ENCODE measurements at places on chromosomes 1 and 21. TPM values are rescaled to one million over a fixed set of nuclear protein-coding genes. Genes with fewer than 3 reads are reported as not detected.
A peak's percentile ranks its signal among the peaks of the same experiment; 100 is the strongest.

DNA sequence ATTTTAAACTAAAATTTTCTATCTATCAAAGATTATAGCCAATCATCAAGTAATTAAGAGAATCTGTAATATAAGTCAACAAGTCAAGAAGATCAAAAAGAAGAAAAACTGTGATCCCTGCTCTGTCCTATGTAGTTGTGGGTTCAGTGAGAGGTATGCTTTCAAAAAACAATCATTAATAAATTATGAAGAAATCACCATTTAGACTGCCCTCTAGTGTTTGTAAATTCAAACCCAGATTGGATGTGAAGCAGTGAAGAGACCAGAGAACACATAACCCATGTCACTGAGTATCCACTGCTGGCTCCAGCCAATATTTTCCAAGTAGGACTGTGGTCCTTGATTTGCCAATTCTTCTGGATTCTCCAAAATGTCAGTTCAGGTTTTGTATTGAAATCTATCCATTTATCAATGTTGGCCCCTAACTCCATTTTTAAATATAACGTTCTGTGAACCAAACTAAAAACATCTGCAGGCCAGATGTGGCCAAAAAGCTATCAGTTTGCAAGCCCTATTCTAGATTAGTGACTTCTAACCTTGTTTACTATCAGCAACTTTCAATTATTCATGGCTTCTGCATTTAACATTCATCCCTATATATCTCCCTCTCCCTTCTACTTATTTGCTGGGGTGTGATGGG, 467.5 kb upstream of the CXADR start:
- no peaks in the 10 kb centered on the region for H3K4me1 ChIP-seq
- no peak overlapping the region for H3K27ac ChIP-seq
- DNase-seq, result no peak
- no peaks in the 10 kb centered on the region for H3K27me3 ChIP-seq

The IPO9 gene
- 45.0 TPM for total RNA-seq

DNA sequence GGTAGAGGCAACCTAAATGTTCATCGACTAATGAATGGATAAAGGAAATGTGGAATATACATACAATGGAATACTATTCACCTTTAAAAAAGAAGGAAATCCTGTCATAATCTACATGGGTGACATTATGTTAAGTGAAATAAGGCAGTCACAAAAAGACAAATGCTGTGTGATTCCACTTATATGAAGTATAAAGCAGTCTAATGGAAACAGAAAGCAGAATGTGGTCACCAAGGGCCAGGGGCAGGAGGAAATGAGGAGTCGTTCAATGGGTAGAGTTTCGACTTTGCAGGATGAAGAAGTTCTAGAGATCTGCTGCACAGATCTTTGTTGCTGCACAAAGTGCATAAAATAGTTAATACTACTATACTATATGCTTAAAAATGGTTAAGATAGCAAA, 7.8 kb downstream of the DIPK1A start:
- H3K36me3 ChIP-seq, result no peaks in the 10 kb centered on the region
- no peak for DNase-seq
- H3K4me1 ChIP-seq, result peaks cover 2% of the 10 kb centered on the region
- no peak overlapping the region for H3K4me3 ChIP-seq
- no peaks in the 10 kb centered on the region for H3K27me3 ChIP-seq

DNA sequence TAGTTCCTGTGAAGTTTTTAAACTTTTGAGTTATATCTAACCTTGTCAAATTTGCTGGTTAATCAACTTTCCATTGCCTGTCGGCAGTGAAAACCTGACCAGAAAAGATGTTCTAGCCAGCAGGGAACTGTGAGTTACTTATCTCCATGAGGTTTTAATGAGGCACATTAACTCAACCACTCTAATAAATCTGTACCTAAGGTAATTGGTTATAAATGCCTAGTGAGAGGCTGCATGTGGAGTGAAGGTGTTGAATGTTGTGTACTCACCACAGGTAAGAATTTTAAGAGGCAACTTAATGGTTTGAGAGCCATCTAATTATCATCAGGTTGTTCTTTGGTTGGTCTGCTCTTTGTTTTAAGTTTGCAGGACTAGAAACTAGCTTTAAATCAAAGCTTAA, 138.4 kb upstream of the LHX8 start:
- DNase-seq, result no peak
- no peaks in the 10 kb centered on the region for H3K36me3 ChIP-seq
- no peak overlapping the region for H3K27ac ChIP-seq
- no peaks in the 10 kb centered on the region for H3K4me1 ChIP-seq
- no peak overlapping the region for H3K4me3 ChIP-seq
- H3K27me3 ChIP-seq, result no peaks in the 10 kb centered on the region

DNA sequence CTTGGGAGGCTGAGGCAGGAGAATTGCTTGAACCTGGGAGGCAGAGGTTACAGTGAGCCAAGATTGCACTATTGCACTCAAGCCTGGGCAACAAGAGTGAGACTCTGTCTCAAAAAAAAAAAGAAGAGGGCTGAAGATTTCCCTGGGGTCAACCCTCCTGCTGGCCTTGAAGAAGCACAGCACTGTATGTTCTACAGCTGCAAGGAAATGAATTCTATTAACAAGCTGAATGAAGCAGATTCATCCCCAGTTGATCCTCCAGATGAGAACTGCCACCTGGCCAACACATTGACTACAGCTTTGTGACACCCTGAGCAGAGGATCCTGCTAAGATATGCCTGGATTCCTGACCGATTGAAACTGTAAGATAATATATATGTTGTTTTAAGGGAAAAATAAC, 129.5 kb downstream of the ADSS2 start:
- H3K27ac ChIP-seq, result peak overlapping the region; percentile 76
- H3K36me3 ChIP-seq, result no peaks in the 10 kb centered on the region
- no peak for DNase-seq
- no peaks in the 10 kb centered on the region for H3K27me3 ChIP-seq

The EPHX1 gene
- total RNA-seq, result 153 TPM

GRCh38 chr1:216883518-216883917, 160.3 kb upstream of the ESRRG start:
- H3K27me3 ChIP-seq, result no peaks in the 10 kb centered on the region
- no peak overlapping the region for H3K27ac ChIP-seq
- no peak overlapping the region for H3K4me3 ChIP-seq
- no peaks in the 10 kb centered on the region for H3K4me1 ChIP-seq

The HES2 gene
- total RNA-seq, result 0.49 TPM

DNA sequence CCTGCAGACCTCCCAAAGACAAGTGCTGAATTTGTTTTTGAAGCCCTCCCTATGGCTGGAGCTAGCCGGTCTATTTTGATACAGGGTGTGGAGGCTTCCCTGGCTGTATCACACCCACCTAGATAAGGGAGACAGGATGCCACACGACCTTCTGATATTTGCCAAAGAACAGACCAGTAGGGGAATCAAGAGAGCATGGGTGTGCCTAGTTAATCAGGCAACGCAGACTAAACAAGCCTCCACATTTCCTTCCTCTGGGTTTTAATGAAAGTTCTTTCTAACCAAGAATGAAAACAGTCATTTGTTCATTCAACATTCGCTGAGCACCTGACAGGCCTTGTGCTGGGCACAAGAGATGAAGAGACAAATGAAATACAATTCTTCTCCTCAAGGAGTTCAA, 446.8 kb downstream of the PLPP3 start:
- no peaks in the 10 kb centered on the region for H3K27me3 ChIP-seq
- no peak overlapping the region for H3K27ac ChIP-seq
- no peaks in the 10 kb centered on the region for H3K36me3 ChIP-seq
- H3K4me1 ChIP-seq, result peaks cover 2% of the 10 kb centered on the region
- H3K4me3 ChIP-seq, result no peak overlapping the region

- H3K36me3 ChIP-seq, result no peaks in the 10 kb centered on the region
- H3K4me3 ChIP-seq, result no peak overlapping the region
- H3K4me1 ChIP-seq, result no peaks in the 10 kb centered on the region
- H3K27me3 ChIP-seq, result no peaks in the 10 kb centered on the region
- no peak overlapping the region for H3K27ac ChIP-seq
Measured at GRCh38 chr1:78855258-78855657, 151.3 kb downstream of the ADGRL4 start.

- peak overlapping the region; percentile 58 for H3K4me3 ChIP-seq
- no peaks in the 10 kb centered on the region for H3K36me3 ChIP-seq
- DNase-seq, result no peak
- H3K27me3 ChIP-seq, result no peaks in the 10 kb centered on the region
Measured at GRCh38 chr1:76425201-76426145, 350.9 kb downstream of the ST6GALNAC3 start.

The ERICH3 gene
- not detected for total RNA-seq

GRCh38 chr1:186498695-186499389, 37.9 kb upstream of the PDC start:
- H3K4me1 ChIP-seq, result peaks cover 4% of the 10 kb centered on the region
- no peaks in the 10 kb centered on the region for H3K27me3 ChIP-seq
- no peaks in the 10 kb centered on the region for H3K36me3 ChIP-seq

GRCh38 chr1:197468543-197469175, 200.6 kb downstream of the CRB1 start:
- H3K4me1 ChIP-seq, result no peaks in the 10 kb centered on the region
- no peaks in the 10 kb centered on the region for H3K27me3 ChIP-seq
- no peak overlapping the region for H3K4me3 ChIP-seq
- no peak for DNase-seq

- DNase-seq, result no peak
- no peaks in the 10 kb centered on the region for H3K27me3 ChIP-seq
- H3K4me3 ChIP-seq, result no peak overlapping the region
- H3K4me1 ChIP-seq, result no peaks in the 10 kb centered on the region
- H3K36me3 ChIP-seq, result no peaks in the 10 kb centered on the region
Measured at GRCh38 chr1:65958561-65959350, 166.1 kb downstream of the PDE4B start.

- H3K27me3 ChIP-seq, result no peaks in the 10 kb centered on the region
- H3K4me3 ChIP-seq, result no peak overlapping the region
- H3K27ac ChIP-seq, result no peak overlapping the region
- no peaks in the 10 kb centered on the region for H3K36me3 ChIP-seq
- H3K4me1 ChIP-seq, result no peaks in the 10 kb centered on the region
- no peak for DNase-seq
Measured at GRCh38 chr1:16420424-16421118, 16.7 kb downstream of the SPATA21 start.

The NPHS2 gene
- not detected for total RNA-seq

DNA sequence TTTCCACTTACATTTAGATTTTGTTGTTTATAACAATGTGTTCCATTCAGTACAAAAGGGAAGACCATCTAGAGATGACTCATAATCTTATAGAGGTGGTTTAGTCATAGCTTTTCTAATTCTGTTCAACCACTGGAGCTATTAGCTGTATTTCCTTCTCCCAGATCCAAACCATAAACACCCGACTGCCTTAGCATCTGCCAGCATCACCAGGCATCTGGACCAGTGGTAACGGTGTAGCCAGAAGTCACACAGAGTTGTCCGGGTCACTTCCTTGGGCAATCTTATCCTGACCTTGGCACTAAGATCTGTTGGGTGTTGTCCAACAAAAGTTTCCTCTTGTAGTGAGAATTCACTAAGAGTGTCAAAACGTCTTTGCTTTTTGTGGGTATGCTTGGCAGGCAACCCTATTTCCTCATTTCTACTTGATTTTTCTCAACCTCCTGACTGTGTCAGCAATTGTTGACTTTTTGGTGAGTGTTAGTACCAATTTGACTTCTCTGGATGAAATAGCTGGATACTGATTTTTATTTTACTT, 372.1 kb upstream of the B3GALT2 start:
- H3K27me3 ChIP-seq, result no peaks in the 10 kb centered on the region
- H3K27ac ChIP-seq, result no peak overlapping the region
- H3K36me3 ChIP-seq, result no peaks in the 10 kb centered on the region
- peaks cover 2% of the 10 kb centered on the region for H3K4me1 ChIP-seq

DNA sequence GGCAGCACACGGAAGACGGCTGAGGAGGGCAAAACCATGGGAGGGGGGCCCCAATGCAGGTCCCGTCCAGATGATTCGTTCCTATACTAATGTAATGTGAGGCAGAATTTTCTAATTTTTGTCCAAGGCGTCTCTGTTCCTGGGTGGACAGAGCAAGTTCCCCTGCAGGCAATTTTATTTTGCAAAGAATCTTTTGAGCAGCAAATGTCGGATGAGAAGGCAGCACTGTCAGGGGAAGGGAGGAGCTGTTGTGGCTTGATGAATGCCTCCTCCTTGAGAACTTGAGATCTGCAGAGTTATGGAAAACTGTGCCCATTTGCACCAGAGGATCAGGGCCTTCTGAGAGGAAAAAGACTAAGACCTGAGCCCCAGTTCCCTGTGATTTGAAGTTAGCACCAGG, 17.3 kb downstream of the SLC1A7 start:
- no peaks in the 10 kb centered on the region for H3K4me1 ChIP-seq
- peak; percentile 4 for DNase-seq
- H3K4me3 ChIP-seq, result no peak overlapping the region
- no peak overlapping the region for H3K27ac ChIP-seq

- H3K4me3 ChIP-seq, result no peak overlapping the region
- no peaks in the 10 kb centered on the region for H3K36me3 ChIP-seq
- DNase-seq, result no peak
Measured at GRCh38 chr1:85182700-85183099, 18.1 kb downstream of the SYDE2 start.

DNA sequence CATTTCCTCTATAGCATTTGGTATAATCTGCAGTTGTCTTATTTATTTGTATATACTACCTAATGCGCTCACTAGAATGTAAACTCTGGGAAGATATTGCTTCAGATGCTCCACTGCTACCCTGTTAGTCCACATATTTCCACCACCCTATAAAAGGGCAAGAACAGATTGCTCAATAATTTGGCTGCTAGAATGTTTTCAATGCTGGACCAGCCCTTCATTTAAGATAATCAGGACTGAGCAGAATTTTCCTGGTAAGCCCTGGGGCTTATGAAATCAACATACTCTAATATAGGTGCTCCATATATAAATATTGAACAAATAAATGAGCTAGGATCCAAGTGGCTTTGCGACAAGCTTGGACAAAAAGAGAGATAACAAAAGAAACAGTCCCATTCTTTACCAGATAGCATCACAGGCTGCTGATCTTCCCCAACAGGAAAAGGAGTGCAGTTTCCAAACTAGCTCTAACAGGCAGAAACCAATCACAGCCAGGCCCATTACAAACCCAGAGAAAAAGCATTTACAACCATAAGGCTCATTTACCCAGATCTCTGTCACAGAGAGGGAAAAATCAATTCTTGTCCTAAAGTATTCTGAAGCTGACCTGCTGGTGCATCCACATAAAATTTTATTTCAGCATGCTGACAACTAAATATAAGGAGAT, 8.3 kb downstream of the BCAR3 start:
- H3K4me1 ChIP-seq, result peaks cover 3% of the 10 kb centered on the region
- no peak for DNase-seq
- no peaks in the 10 kb centered on the region for H3K27me3 ChIP-seq
- no peaks in the 10 kb centered on the region for H3K36me3 ChIP-seq

The TAS1R3 gene
- 0.24 TPM for total RNA-seq

The INSRR gene
- total RNA-seq, result not detected

The DMBX1 gene
- total RNA-seq, result not detected

DNA sequence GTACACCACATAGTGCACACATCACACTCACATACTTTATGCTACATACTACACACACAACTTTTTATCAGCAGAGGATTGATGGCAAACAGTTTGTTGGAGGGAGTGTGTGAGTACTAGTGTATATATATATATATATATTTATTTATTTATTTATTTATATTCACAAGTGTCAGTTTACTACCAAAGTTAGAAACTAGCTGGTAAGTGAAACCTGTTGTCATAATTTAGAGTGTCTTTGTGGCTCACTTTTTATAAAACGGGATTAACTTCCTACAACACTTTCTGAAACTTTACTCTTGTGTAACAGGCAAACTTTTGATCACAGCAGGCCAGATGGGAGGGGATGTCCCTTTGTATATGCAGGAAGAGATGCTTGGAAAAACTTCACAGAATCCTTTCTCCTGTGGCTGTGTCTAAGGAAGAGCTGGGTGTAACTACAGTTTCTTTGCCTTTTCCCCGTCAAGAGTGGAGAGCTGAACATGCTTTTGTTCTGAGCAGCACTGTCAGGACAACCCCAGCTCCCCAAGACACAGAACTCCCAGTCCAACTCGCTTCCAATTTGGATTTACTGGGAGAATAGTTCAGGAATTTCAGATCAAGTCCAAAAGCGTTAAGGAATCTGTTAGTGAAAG, 1.9 kb upstream of the SAMD13 start:
- H3K4me3 ChIP-seq, result no peak overlapping the region
- no peaks in the 10 kb centered on the region for H3K4me1 ChIP-seq
- peak overlapping the region; percentile 73 for H3K27ac ChIP-seq
- no peak for DNase-seq

All from aorta (tissue), 5 donors.